ENCODE measurements at places on chromosomes 3 and 15.
A peak's percentile ranks its signal among the peaks of the same experiment; 100 is the strongest.

- DNase-seq, result no peak
Measured at GRCh38 chr15:52251144-52251860, 44.3 kb downstream of the MYO5C start.

- DNase-seq, result peak; percentile 6
Measured at GRCh38 chr3:130395331-130395730, 49.9 kb downstream of the COL6A5 start.

DNA sequence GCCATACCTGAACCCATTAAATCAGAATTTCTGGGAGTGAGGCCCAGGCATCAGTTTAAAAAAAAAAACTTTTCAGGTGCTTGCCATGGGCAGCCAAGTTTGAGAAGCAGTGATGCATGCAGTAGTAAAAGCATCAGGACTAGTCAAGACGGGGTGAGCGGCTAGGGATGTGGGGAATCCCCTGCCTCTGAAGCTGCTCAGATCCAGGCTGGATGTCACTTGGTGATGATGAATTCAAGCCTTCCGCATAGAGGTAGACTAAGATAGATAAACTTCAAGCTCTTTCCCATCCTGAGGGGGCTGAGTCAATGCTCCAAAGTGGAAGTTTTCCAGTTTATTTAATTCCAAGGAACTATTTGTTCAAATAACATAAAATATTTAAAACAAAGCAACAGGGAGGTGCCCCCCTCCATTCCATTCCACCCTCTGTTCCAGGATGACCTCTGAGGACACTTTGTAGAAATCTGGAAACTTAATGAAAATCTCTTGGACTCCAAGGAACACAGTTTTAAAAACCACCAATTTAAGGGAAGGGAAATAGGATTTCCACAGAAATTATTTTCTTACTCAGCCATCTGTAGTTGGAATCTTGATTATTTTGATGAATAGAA lies 100.4 kb upstream of the NR2E3 start:
- DNase-seq, result no peak

- DNase-seq, result no peak
Measured at GRCh38 chr15:22892333-22892732, 53.9 kb downstream of the NIPA2 start.

- peak; percentile 35 for DNase-seq
Measured at GRCh38 chr15:38996111-38996631, 431.6 kb upstream of the RASGRP1 start.

Data from urothelium cell line (cell line).